ENCODE measurements at places on chromosomes 6 and 20. TPM values are rescaled to one million over a fixed set of nuclear protein-coding genes. Genes with fewer than 3 reads are reported as not detected.

NEURL2 gene
- 5.8 TPM for total RNA-seq

RNF182 gene
- 2.1 TPM for total RNA-seq

KHDC1L gene
- total RNA-seq: not detected

RNF146 gene
- total RNA-seq: 89.4 TPM

DHX35 gene
- 10.1 TPM for total RNA-seq

TXLNB gene
- total RNA-seq: 1.3 TPM

BICRAL gene
- total RNA-seq: 18.6 TPM

WFDC5 gene
- not detected for total RNA-seq

COL9A3 gene
- total RNA-seq: 0.55 TPM

VTA1 gene
- total RNA-seq: 27.3 TPM

PACSIN1 gene
- total RNA-seq: 0.15 TPM

- DNase-seq: no peak
Observed at GRCh38 chr6:75557068-75557467, 44.6 kb upstream of the SENP6 start.

DNA sequence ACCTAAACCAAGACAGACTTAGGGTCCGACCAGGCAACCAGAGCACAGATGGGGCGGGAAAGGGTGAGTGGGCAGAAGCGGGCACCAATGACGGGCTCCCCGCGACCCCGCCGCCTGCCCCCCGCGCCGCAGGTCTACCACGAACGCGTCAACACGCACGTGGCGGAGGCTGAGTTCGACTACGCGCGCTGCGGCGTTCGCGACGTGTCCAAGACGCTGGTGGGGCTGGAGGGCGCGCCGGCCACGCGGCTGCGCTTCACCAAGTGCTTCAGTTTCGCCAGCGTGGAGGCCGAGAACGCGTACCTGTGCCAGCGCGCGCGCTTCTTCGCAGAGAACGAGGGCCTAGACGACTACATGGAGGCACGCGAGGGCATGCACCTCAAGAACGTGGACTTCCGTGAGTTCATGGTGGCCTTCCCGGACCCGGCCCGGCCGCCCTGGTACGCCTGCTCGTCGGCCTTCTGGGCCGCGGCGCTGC lies 5.1 kb downstream of the TMEM151B start:
- no peak for DNase-seq

- peak; percentile 72 for DNase-seq
Observed at GRCh38 chr6:1363298-1363697, 26.1 kb upstream of the FOXF2 start.

DNA sequence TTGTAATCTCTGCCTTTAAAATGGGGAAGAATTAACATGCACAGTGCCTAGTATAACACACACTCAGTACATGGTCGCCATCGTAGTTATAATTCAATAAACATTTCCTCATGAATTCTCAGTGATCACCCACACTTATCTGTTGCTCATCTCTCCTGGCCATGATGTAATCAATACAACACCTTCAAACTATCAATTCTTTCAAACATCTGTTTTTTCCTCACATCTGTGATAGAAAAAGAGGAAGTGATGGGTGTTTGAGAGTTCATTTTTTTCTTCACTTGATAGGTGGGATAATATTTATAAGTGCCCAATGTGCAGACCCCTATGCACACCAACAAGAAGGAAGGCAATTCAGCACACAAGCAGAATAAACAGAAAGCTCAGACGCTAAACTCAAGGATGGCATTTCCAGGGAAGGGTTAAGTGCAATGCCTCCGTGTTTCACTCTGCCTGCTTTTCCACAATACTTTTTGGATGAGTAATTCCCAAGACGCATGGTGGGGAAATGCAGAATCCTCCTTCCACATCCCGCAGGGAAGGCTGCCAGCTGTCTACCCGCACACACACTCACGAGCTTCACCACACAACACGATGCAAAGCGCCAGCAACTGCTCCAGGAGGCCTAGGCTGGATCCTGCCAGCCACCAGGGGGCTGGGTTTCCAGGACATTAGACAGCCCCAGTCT lies 100.3 kb downstream of the GMPR start:
- peak; percentile 83 for DNase-seq

GRCh38 chr6:89242574-89243330 lies 25.6 kb upstream of the GABRR1 start:
- peak; percentile 82 for DNase-seq

DNA sequence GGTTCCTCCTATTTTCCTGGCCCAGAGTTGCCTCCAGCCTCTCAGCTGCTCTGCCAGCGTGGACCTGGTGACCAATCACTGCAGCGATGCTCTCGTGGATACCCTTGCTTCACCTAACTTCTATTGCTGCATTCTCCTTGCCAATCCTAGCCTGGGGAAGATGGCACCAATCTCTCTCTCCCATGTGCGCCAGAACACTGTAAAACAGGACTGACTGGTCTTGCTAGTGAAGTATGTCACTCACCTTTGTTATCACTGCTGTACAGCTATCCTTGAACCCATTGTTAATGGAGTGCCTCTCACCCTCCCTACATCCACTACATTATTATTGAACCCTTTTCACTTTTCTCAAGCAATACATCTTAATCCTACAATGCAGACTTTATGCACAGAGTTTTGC lies 80.1 kb downstream of the LYRM4 start:
- DNase-seq: no peak

- no peak for DNase-seq
Observed at GRCh38 chr20:37397076-37397953, 51.4 kb downstream of the SRC start.

- peak; percentile 59 for DNase-seq
Observed at GRCh38 chr6:143673669-143674068, 4.1 kb upstream of the PHACTR2 start.

DNA sequence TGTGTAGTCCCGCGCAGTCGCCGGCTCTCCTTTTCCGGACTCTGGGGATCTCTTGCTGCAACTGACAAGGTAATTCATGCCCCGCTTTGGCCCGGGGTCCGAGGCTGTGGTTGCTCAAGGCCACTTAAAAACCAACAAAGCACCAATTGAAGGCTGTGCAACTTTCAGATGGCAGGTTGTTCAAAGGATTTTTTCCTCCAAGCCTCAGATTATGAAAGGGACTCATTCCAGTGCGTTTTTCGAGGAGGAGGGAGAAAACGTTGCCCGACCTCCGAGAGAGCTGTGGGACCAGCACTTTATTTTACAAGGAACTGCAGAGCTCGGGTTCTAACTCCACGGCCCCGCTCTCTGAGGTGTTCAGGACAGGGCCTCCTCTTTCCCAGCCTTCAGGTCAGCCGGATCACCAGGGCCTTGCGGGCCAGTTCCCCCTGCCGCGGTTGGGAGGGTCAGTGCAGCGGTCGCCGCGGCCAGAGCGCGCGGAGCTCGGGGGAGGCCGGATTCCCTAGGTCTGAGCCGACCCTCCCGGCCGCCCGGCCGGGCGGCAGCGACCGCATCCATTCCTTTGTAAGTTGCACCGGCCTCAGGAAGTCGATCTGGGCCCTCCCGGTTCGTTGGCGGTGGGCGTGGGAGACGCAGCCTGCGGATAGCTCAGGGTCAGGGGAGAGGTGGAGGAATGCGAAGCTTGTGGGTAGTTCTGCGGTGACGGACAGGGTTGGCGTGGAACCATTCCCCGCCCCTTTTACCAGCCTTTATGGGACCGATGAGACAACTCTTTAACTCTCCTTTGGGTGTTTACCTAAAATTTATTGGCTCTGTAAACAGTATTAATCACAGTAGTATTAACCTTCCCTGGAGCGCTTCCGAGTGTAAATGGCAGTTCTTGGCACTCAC lies 1.6 kb downstream of the UTRN start:
- DNase-seq: peak; percentile 82

GRCh38 chr6:92201618-92202017 lies 1217.7 kb downstream of the EPHA7 start:
- no peak for DNase-seq

- peak; percentile 25 for DNase-seq
Observed at GRCh38 chr6:79949233-79949632, 1.9 kb upstream of the ELOVL4 start.

- DNase-seq: no peak
Observed at GRCh38 chr20:35788796-35789195, 17.0 kb downstream of the PHF20 start.

DNA sequence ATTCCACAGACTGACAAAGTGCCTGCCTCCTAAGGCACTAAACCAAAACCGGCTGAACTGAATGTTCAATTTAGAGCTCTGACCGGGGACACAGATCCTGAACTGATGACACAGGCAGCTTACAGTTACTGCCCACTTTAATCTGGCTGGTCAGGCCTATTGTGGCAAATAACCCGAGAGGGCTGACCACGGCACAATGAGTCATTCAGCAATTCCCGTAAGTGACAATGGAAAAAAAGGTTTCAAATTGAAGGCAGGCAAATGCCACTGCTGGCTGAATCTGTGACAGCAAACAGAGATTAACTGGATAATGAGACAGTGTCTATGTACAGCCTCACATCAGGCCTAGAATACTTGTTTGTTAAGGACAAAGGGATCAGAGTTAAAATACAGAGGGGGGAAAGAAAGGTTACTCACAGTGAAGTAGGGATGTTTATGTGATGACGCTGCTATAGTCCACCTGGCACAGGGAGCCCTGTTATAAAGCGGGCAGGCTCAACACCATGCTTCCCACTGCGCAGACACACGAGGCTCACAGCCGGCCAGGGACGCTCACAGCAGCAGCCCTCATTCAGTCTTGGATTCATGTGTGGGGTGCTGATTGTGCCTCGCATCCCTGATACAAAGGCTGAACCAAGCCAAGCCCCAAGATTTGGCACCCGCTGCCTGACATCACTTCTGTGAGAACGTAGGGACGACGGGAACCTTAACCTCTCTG lies 54.4 kb downstream of the RTN4IP1 start:
- DNase-seq: no peak

- DNase-seq: no peak
Observed at GRCh38 chr6:81969011-81969410, 216.5 kb upstream of the TENT5A start.

- no peak for DNase-seq
Observed at GRCh38 chr6:257031-257725, 35.1 kb upstream of the DUSP22 start.

GRCh38 chr20:49865559-49865958 lies 49.8 kb downstream of the SPATA2 start:
- DNase-seq: no peak

GRCh38 chr6:133553652-133554051 lies 312.5 kb downstream of the EYA4 start:
- DNase-seq: peak; percentile 86

GRCh38 chr6:118758946-118759345 lies 107.6 kb upstream of the CEP85L start:
- DNase-seq: no peak
